ENCODE measurements at places on chromosomes 3 and 15.

DNA sequence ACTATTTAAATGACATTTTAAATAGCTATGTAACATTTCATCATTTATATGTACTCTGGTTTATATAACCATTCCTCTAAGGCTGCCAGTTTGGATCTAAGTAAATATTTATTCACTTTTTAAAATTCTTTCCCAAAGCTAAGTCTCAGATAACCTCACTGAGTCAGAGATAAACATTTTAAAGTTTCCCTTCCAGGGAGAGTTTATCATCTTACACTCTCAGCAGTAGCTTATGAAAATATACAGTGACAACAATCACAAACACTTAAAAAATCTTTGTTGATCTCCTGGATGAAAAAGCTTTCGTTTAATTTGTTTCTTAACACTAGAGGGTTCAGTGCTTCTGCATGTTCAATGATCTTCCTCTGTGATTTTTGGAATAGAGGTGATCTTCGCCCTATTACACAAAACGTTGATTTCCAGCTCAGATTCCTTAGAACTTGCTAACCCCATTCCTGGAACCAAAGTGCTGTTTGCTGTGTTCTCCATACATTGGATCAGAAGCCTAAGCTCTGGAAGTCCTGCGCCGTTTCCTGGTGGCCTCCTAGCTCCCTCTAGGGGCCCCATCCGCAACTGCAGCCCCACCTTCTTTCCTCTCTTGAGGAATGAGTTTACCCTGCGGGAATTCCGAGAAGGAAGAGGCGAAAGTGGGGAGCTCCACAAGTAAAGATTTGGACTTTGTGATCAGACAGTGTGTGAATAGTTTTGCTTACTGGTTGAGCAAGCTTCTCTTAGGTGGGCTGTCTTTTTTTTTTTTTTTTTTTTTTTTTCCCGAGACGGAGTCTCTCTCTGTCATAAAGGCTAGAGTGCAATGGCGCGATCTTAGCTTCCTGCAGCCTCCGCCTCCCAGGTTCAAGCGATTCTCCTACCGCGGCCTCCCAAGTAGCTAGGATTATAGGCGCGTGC is 29.3 kb upstream of the SACM1L start:
- DNase-seq: no peak

DNA sequence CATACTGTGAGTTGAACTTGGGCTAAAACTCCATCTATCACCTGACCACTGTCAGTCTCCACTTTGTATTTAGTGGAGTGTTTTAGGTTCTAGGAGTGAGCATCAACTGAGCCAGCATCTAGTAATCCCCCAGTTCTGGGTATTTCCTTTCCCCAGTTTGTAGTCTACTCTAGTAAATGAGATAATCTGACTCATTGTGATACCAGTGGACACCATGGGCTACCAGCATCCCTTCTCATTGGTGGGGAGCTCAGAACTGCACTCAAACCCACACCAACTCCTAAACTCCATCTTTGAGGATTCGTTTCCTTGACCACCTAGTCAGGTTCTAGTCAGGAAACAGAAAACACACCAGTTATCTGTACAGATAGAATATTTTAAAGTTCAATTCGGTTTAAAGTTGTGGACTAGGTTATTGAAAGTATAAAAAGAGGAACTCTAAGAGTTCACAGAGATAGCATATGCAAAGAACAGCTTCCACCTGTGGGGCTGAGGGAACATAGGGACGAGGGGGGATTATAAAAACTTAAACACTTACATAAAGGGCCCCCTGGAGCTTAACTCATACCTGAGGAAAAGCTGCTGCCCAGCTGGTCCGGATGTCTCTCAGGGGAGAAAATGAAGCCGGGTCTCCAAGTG is 36.0 kb downstream of the LEO1 start:
- no peak for DNase-seq

GRCh38 chr15:90425726-90426346 is 37.8 kb downstream of the IQGAP1 start:
- no peak for DNase-seq

DNA sequence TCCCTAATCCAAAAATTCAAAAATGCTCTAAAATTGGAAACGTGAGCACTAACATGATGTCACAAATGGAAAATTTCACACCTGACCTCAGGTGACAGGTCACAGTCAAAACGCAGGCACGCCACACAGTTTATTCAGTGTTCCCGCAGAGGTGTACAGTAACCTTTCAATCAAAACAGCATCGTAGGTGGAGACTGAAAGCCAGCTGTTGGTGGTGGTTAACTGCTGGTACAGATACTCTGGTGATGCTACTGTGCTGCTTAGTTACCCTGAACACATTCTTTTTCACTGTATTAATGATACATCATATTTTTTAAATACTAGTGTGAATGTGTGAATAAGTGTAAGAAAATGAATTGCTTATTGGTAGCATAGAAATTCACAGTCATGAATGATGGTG is 23.8 kb downstream of the RAB11A start:
- DNase-seq: no peak

DNA sequence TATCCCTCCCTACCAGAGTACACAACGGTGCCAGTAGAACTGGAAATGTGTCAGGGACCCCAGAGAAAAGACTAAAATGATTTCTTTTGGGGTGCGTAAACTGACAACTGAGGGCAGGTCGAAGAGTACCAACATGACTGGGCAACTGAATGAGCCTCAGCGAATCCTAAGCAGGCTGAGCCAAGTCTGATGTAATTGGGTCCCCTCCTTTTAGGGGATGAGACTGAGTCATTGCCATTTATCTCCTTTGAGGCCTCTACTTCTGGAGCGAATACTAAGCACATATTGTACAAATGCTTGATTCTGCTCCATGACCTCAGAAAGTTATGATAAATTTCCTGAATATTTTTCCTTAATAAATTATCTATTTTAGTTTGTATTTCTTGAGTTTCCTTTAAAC is 17.3 kb upstream of the GPR156 start:
- DNase-seq: no peak

- no peak for DNase-seq
Measured at GRCh38 chr3:105367063-105367405, 325 bp downstream of the ALCAM start.

DNA sequence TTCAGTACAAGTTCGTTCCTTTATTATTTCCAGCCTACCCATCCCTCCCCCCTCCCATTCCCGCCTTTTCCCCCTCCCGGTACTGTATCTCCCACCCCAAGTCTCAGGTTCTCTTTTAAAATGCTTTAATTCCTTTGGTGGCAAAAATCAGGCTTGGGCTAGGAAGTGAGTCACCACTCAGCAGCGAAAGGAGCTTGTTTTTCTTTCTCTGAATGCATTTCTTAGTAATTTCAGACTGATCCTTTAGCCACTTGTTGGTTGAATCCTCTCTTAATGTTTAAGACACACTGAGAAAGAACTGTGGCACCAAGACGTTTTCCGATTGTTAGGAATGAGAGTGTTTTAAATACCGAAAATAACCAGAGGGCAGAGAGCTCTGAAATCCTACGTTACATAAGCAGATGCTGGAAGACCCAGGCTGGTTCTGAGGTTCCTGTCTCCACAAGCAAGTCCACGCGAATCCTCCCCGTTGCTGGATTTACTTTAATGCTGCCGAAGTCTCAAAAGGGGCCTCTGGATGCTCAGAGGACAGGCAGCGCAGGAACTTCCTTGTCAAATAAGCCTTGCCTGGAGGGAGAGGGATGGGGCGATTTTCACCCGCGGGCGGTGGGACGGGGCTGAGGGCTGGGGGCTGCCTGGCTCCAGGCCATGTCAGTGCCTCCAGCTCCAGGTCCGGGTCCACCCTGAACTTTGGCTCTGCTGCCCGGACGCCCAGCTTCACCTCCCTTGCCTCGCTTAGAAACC is 854 bp upstream of the COL8A1 start:
- no peak for DNase-seq

DNA sequence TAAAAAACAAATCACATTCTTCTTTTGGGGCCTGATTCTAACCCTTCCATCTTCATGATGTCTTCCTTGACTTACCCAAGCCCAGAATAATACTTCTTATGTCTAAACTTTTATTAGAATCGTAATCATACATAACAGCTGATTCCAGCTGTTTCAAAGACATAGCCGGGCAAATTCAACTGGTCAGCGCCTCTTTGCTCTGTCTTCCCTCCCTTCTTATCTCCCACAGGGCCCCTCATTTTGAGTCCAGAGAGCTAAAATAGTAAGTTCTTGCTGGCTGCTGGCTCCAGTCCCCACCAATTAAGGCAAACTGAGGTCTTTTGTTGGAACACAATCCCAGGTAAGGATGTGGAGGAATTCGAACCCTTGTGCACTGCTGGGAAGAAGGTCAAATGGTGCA is 108.6 kb downstream of the ADCY5 start:
- DNase-seq: no peak

DNA sequence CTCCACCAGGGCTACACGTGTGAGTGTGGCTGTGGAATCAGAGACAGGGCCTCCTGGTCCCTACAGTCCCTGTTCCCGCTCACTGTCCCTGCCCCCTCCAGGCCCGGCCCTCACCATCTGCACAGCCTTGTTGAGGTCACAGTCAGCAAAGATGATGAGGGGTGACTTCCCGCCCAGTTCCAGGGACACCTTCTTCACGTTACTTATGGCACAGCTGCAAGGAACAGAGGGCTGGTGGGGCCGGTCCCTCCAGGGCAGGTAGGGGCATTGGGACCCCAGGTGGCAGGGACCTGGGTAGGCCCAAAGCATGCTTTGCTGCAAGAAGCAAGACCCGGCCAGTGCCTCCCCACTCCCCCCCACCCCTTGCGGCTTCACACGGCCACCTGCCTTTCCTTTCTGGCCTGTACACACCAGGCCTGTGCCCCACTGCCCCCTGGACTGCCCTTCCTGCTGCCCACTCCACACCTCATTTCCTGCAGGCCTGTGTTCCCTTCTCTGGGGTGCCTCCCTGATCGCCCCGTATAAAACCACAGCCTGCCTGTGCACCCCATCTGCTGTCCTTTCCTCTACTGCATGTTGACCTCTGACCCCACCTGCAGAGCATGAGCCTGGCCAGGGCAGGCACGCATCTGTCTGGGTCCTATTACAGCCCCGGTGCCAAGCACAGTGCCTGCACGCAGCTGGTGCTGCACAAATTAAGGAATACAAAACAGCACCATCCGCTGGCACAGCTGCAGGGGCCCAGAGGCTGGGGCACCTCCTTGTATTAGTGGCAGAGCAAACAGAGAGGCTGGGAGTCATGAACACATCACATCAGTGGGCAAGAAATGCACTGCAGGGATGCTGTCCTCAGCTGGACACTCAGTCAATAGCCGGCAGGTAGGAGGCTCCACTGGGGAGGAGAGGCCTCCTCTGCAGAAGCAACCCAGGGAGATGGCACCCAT is 30.8 kb upstream of the SLC41A3 start:
- DNase-seq: peak; percentile 38

- no peak for DNase-seq
Measured at GRCh38 chr3:177746337-177746933, 549.2 kb upstream of the TBL1XR1 start.

GRCh38 chr3:45170096-45170495 is 23.9 kb upstream of the CDCP1 start:
- no peak for DNase-seq

- no peak for DNase-seq
Measured at GRCh38 chr15:82051664-82052063, 5.8 kb upstream of the MEX3B start.

- no peak for DNase-seq
Measured at GRCh38 chr3:54180921-54181320, 58.6 kb downstream of the CACNA2D3 start.

- DNase-seq: no peak
Measured at GRCh38 chr15:27482287-27482686, 511.3 kb downstream of the GABRG3 start.

DNA sequence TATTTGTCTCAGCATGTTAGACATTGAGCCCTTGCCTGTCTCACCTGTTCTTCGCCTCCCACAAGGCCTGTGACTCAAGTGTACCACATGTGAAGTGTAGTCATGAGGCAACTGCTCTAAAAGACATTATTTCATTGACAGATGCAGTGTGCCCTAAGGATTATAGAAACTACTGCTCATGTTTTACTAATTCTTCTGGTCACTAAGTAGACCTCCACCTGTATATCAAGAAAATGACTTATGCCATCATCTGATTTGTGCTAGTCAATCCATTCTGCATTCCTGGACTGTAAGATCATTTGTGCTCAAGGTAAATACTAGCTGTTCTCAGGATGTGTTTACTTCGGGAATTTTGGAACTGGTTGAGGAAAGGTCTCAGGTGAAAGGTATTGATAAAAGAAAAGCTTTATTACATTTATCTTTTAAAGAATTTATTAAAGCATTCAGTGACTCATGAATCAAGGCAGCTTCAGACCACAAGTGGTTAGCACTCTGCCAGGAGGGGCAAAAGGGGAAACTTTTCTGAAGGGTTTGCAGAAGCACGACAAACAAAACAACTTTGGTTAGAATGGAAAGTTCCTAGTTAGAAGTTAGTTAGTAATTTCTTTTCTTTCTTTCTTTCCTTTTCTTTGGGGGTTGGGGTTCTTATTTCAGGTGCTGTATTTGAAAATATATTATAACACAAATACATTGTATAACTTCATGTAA is 465.3 kb upstream of the CBLB start:
- no peak for DNase-seq

- no peak for DNase-seq
Measured at GRCh38 chr3:162096874-162097273, 600.3 kb downstream of the OTOL1 start.

GRCh38 chr3:152628496-152628895 is 206.4 kb upstream of the P2RY1 start:
- no peak for DNase-seq

- DNase-seq: no peak
Measured at GRCh38 chr15:77510066-77511057, 89.7 kb downstream of the HMG20A start.

- no peak for DNase-seq
Measured at GRCh38 chr3:22952860-22953259, 250.3 kb upstream of the UBE2E2 start.

- no peak for DNase-seq
Measured at GRCh38 chr3:170962411-170962810, 54.0 kb upstream of the EIF5A2 start.

- DNase-seq: no peak
Measured at GRCh38 chr15:94203306-94203705, 28.1 kb upstream of the MCTP2 start.

GRCh38 chr3:60764870-60765269 is 486.4 kb downstream of the FHIT start:
- DNase-seq: no peak

GRCh38 chr3:21894459-21895340 is 143.7 kb upstream of the ZNF385D start:
- DNase-seq: no peak

GRCh38 chr3:8442993-8443650 is 58.5 kb upstream of the LMCD1 start:
- DNase-seq: no peak

- DNase-seq: no peak
Measured at GRCh38 chr3:36893826-36894225, 51.0 kb downstream of the TRANK1 start.

DNA sequence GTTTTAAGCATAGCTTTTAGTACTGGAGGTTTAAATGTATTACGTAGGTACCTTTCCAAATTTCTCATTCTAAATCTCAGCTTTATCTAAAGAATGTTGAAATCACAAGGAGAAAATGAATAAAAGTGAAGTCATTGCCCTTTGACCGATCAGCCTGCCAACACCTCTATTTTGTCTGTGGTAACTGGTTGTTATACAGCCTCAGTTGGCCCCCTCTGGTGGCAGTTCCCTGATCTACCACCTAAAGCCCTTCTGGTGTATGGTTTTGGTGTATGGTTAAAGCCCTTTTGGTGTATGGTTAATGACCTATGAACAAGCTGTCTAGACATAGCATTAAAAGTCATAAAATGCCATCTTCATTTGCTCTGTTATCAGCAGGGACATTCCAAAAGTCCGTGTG is 378.2 kb upstream of the AZI2 start:
- no peak for DNase-seq
